Endothelial cell of umbilical vein (primary cell): ENCODE measurements at places on chromosomes 4 and X. TPM values are rescaled to one million over a fixed set of nuclear protein-coding genes. Genes with fewer than 3 reads are reported as not detected.

ADGRG2 gene
- not detected in 2 replicates for total RNA-seq

MSL3 gene
- total RNA-seq = 52.6 and 54.2 TPM in 2 replicates

RPS6KA6 gene
- 0.69 and 0.83 TPM in 2 replicates for total RNA-seq

GRPR gene
- total RNA-seq = 0.28 TPM in 1 of 2 replicates, not detected in the other

DNA sequence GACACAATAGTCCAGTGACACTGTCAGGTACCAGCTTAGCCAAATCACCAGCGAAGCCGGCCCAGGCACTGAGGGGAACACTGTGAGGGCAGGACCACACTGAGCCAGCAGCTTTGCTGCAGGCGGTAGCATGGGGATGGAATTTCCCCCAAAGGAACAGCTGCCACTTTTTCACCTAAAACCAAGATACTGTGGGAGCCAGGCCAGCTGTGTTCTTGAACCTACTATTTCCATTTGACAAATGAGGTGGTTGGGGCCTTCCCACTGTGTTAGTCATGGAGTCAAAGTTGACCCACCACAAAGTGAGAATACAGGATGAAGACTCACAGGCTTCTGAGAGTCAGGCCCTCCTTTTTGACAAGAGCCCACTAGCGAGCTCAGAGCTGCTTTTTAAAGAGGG is 70.7 kb upstream of the SH3RF1 start:
- H3K27me3 ChIP-seq = no peaks in the 10 kb centered on the region
- H3K36me3 ChIP-seq = no peaks in the 10 kb centered on the region

GRCh38 chrX:9503261-9503660 is 38.4 kb downstream of the TBL1X start:
- no peaks in the 10 kb centered on the region for H3K27me3 ChIP-seq
- DNase-seq = no peak
- H3K27ac ChIP-seq = no peak overlapping the region
- H3K4me3 ChIP-seq = no peak overlapping the region
- H3K36me3 ChIP-seq = no peaks in the 10 kb centered on the region

GRCh38 chr4:96312046-96312685 is 472.3 kb downstream of the PDHA2 start:
- H3K4me1 ChIP-seq = no peaks in the 10 kb centered on the region
- no peaks in the 10 kb centered on the region for H3K27me3 ChIP-seq
- no peak overlapping the region for H3K27ac ChIP-seq
- H3K4me3 ChIP-seq = peak overlapping the region; percentile 21
- DNase-seq = peak; percentile 23
- H3K36me3 ChIP-seq = no peaks in the 10 kb centered on the region

GRCh38 chr4:25843340-25844097 is 19.3 kb downstream of the SEL1L3 start:
- H3K27ac ChIP-seq = no peak overlapping the region
- no peaks in the 10 kb centered on the region for H3K27me3 ChIP-seq
- no peaks in the 10 kb centered on the region for H3K4me1 ChIP-seq
- H3K4me3 ChIP-seq = no peak overlapping the region
- peaks cover 7% of the 10 kb centered on the region for H3K36me3 ChIP-seq

DNA sequence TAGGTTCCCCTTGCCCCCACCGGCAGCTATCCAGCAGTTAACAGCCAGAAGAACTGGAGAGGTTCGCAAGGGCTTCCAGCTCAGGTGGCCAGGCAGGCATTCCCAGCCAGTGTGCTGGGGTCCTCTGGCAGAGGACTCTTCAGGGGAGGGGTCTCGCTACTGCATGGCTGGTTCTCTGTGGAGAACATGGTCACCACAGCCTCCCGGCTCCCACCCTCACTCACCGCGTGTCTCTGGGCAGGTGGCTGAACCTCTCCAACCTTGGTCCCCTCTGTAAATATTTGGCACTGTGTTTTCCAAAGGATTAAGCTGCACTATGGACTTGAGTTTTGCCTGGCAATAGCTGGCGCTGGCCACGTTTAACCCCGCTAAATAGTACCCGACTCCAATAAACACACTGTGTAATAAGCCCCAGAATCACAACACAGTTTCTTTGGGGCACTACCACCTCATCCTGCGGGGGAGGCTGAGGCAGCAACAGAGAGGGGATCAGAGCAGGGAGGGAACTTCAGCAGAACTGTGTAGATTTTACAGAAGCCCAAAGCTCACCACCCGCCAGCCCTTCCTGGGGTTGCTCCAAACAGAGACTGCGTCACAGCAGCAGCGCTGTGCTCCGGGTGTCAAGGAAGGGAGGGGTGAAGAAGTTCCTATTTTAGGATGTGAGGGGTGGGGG is 15.2 kb downstream of the BCOR start:
- H3K27me3 ChIP-seq = no peaks in the 10 kb centered on the region
- no peak for DNase-seq
- peaks cover 9% of the 10 kb centered on the region for H3K4me1 ChIP-seq
- H3K36me3 ChIP-seq = no peaks in the 10 kb centered on the region
- H3K27ac ChIP-seq = no peak overlapping the region
- H3K4me3 ChIP-seq = no peak overlapping the region

GRCh38 chrX:120021927-120022326 is 55.6 kb downstream of the RHOXF2B start:
- H3K27ac ChIP-seq = no peak overlapping the region
- no peak overlapping the region for H3K4me3 ChIP-seq
- DNase-seq = no peak
- H3K4me1 ChIP-seq = no peaks in the 10 kb centered on the region
- H3K27me3 ChIP-seq = peaks cover 5% of the 10 kb centered on the region
- H3K36me3 ChIP-seq = no peaks in the 10 kb centered on the region

- H3K27me3 ChIP-seq = no peaks in the 10 kb centered on the region
- H3K36me3 ChIP-seq = no peaks in the 10 kb centered on the region
- peak; percentile 47 for DNase-seq
Observed at GRCh38 chr4:124437853-124438495, 274.6 kb downstream of the ANKRD50 start.

- H3K27me3 ChIP-seq = no peaks in the 10 kb centered on the region
- no peak overlapping the region for H3K27ac ChIP-seq
- H3K4me1 ChIP-seq = peaks cover 2% of the 10 kb centered on the region
- peak; percentile 22 for DNase-seq
- no peak overlapping the region for H3K4me3 ChIP-seq
- no peaks in the 10 kb centered on the region for H3K36me3 ChIP-seq
Observed at GRCh38 chr4:56326363-56326762, 60.9 kb downstream of the AASDH start.

- no peak overlapping the region for H3K27ac ChIP-seq
- H3K4me1 ChIP-seq = peaks cover 8% of the 10 kb centered on the region
- DNase-seq = no peak
- H3K27me3 ChIP-seq = no peaks in the 10 kb centered on the region
- no peak overlapping the region for H3K4me3 ChIP-seq
- no peaks in the 10 kb centered on the region for H3K36me3 ChIP-seq
Observed at GRCh38 chr4:75666299-75666698, 6.9 kb downstream of the G3BP2 start.

GRCh38 chr4:150366487-150366999 is 215.4 kb upstream of the MAB21L2 start:
- H3K27ac ChIP-seq = no peak overlapping the region
- H3K27me3 ChIP-seq = no peaks in the 10 kb centered on the region
- H3K4me3 ChIP-seq = no peak overlapping the region
- DNase-seq = no peak
- no peaks in the 10 kb centered on the region for H3K36me3 ChIP-seq
- no peaks in the 10 kb centered on the region for H3K4me1 ChIP-seq
